ENCODE measurements at places on chromosomes 6 and 20. TPM values are rescaled to one million over a fixed set of nuclear protein-coding genes. Genes with fewer than 3 reads are reported as not detected.

GRCh38 chr6:126063512-126064146, 77.3 kb downstream of the TRMT11 start:
- peak; percentile 63 for DNase-seq

DNA sequence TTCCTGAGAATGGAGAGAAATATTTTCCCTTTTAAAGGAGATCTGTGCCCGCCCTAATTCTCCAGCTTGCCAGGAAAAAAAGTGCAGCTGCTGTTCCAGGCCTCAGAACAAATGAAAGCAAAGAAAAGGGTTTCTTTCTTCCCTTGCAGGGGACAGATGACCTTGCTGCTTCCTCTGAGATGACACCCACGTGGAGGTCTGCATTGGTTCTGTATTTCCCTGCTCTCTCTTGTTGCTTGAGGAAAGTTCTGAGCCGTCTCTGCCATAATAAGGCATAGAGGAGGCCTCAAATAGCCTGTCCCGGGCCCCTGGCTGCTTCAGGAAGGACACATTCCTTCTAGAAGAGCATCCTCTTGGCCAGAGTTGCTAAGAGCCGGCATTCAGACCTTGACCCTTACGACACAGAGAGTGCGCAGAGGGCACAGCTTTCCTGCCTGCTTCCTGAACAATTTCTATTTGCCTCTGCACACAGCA, 501.8 kb upstream of the SULF2 start:
- no peak for DNase-seq

- no peak for DNase-seq
Measured at GRCh38 chr6:121771937-121772720, 336.7 kb downstream of the GJA1 start.

Gene PTCHD4
- total RNA-seq: 0.11 TPM

DNA sequence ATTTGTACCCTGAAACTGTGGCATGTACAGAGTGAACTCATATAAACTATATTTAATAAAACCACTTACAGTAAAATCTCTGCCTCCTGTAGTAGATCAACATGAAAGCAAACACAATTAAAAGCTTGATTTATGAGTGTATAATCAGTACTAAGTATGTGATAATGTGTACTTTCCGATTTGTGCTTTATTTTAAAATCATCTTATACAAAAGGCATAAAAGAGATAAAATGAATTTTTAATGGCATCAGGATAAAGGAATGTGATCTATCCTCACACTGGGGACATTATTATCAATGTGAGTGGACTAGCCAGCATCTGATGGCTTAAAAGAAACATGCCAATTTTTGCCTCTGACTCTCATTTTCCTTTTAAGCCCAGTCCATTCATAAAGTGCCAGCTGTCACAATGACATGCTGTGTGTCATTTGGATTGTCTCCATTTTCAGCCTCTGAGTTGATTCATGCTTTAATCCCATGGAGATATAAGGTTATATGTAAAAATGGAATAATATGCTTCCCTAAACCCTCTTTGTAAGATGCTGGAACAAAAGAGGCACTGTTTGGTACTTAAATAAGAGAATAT, 831.6 kb upstream of the EYS start:
- no peak for DNase-seq

GRCh38 chr20:50278684-50279531, 88.3 kb downstream of the CEBPB start:
- peak; percentile 73 for DNase-seq

GRCh38 chr6:46788791-46789190, 4.4 kb upstream of the MEP1A start:
- no peak for DNase-seq

DNA sequence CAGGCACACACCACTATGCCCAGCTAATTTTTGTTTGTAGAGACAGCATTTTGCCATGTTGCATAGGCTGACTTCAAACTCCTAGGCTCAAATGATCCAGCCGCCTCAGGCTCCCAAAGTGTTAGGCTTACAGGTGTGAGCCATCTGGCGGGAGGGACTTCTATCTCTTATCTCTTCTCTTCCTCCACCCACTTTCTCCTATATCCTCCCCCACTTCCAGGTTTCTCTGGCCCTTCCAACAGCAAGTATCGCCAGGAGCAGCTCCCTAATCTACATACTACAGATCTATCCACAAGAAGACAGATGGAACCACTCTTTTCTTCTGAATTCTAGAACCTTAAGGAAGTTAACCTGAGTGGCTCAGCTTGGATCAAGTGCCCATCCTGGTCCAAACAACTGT, 5.1 kb upstream of the TOP1 start:
- no peak for DNase-seq

GRCh38 chr6:1527073-1527457, 82.7 kb upstream of the FOXC1 start:
- peak; percentile 75 for DNase-seq

DNA sequence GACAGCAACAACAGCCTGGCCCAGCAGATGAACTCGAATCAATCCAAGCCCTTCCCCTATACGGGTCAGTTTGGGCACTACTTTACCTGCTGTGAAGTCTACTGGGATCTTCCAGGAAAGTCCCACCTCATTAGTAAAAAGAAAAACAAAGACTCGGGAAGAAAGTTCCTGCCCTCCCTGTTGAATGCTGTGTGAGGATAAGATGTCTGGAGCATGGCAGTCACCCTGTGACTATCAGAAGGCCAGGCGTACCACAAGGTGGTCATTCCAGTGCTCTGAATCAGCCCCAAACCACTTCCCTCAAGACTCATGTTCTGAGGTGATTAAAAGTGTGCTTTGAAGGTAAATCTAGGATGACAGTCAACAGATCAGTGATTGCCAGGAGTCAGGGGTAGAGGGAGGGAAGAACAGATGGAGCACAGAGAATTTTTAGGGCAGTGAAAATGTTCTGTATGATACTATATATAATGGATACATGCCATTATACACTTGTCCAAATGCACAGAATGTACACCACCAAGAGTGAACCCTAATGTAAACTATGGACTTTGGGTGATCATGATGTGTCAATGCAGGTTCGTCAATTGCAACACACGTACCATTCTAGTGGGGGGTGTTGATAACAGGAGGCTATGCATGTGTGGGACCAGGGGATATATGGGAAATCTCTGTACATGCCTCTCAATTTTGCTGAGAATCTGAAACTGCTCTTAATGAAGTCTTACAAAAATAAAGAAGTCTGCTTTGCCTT, 14.7 kb downstream of the FKBP1A start:
- DNase-seq: peak; percentile 40

DNA sequence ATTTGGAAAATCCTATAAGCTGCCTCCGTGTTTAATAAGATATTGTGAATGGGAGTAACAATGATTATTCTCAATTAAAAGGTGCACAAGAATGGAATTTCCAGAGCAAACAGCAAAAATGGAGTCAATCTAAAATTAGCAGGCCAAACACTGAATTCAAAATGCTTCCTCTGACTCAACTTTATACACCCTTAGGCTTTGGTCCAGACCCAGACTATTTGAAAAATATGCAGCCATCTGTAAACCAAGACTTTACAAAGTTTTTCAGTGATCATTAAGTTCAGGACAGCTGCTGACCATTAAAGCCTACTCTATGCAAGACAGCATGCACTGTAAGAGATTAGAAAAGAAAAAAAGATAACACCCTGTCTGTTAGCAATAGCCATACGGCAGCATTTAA, 39.4 kb upstream of the CCN6 start:
- DNase-seq: no peak

GRCh38 chr6:155100087-155100486, 105.0 kb downstream of the TIAM2 start:
- DNase-seq: peak; percentile 35

GRCh38 chr6:93300661-93301060, 118.7 kb downstream of the EPHA7 start:
- no peak for DNase-seq

DNA sequence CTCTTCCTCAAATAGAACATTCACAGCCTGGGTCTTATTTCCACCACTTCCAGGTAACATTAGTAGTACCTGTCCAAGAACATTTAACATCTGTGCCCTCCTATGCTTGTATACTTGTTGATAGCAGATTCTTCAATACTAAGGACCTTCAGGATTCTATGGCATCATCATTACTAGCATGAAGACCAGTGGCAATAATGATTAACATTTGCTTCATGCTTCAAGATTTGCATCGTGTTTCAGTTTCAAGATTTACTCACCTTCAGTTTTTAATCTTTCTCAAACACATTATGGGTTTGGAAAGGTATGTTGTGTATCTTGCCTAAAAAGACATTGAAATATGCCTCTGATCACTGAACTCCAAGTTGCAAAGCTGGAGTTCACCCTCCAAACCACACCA, 412.8 kb upstream of the NRSN1 start:
- no peak for DNase-seq

Gene FAXC
- 8.8 TPM for total RNA-seq

Gene FUT9
- 1.5 TPM for total RNA-seq

Gene MLN
- total RNA-seq: not detected

Gene LY6G5B
- 16.5 TPM for total RNA-seq

DNA sequence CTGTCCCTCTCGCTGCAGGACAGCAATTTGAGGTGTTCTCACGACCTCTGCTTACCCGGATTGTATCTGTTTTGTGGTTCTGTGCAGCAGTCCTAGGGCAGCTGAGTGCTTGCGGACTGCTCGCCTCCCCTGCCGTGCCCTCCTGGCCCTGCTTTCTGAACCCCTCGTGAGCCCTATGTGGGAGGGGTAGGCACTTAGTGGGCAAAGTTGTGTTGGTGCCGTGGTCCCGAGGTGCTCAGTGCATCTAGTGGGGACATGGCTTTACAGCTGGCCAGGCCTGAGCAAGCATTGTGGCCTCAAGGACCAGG, 5.2 kb downstream of the TMEM181 start:
- DNase-seq: no peak
